ENCODE measurements at places on chromosomes 5 and 9.
A peak's percentile ranks its signal among the peaks of the same experiment; 100 is the strongest.

DNA sequence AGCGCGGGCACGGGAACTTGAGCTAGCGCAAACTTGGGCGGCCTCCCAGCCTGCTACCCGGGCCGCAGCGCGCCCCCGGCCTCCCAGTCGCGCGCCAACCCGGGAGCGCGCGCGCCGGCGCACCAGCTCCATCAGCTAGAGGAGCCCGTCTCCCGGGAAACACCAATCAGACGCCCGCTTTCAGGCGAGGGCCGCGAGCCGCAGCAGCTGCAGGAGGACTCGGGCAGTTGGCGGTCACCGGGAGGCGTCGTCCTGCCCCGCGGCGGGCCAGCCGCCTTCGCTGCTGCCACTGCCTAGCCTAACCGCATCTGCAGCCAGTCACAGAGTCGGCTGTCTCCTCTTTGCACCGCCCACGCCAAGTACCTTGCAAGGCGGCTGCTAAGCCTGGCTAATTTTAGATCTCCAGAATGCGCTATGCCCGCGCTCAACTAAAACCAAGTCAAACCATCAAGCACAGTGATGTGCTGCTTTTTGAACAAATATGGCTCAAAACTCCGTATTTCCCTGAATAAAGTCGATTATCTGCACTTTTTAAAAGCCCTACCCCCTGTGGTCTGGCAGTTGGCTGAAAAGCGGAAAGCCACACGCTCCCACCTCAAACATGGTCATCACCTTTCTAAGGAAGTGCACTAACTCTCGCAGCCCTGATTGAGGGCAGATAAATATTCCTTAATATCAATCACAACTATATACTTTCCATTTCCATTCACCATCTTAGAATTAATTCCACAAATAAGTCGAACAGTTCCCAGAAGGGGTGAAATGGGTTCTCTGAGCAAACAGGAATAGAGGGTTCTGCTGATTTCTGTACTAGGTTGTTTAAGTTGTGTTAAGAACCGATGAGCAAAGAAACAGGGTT lies 221.8 kb downstream of the MEF2C start:
- DNase-seq: no peak

DNA sequence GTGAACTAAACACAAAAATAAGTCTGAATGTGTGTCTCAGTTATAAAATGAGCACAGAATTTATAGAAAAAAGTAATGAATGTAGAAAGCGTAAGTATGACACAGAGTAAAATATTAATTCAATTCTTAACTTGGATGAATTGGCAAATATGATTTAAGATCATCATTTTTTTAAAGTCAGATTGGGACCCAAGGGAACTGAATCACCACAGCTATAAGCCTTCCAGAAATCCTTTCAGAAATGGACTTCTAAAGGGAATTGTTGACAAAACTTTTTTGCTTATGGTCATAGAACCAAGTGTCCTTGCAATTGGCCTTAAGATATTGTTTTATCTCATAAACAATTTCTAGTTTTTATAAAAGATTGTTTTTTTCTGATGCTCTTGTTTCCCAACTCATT lies 495.1 kb upstream of the DAB2 start:
- DNase-seq: no peak

DNA sequence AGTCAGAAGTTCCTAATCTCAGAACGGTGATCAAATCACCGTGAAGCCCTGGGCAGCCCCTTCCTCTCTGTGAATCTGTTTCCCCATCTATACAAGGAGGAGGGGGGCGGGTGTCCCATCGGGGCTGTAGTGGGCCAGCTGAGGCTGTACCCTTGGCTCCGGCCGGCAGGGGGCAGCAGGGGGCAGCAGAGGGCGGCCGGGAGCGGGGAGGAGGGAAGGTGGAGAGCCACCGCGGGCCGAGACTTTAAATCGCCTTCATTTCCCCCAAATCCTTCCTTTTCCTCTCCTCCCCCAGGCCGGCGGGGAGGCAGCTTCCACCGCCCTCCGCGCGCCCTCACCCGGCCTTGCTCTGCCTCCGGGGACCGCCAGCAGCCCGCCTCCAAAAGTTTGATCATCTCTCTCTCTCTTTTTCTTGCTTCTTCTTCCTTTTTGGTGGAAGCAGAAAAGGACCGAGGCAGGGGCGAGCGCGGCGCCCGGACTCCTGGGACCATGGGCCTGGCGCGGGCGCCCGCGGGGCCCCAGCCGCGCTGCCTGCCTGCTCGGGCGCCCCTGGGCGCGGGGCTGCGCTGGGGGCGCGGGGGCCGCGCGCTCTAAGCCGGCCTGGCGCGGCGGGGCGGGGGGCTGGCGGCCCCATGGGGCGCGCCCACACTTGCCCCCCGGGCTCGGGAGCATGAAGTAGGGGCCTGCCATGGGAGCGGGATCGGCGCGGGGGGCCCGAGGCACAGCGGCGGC lies at the start of gene COL27A1:
Gene COL27A1 (plus strand): TSS at position 275 of the 732 bp plus-strand sequence. CDS start 414 bp downstream, at position 689.
- peak; percentile 59 for DNase-seq

- no peak for DNase-seq
These were observed 185.9 kb downstream of the DAB2IP start for GRCh38 chr9:121837113-121837961.

GRCh38 chr9:18909140-18910018 lies 123.6 kb downstream of the SAXO1 start:
- no peak for DNase-seq

- no peak for DNase-seq
These were observed 652.4 kb upstream of the MEF2C start for GRCh38 chr5:89535411-89535810.

DNA sequence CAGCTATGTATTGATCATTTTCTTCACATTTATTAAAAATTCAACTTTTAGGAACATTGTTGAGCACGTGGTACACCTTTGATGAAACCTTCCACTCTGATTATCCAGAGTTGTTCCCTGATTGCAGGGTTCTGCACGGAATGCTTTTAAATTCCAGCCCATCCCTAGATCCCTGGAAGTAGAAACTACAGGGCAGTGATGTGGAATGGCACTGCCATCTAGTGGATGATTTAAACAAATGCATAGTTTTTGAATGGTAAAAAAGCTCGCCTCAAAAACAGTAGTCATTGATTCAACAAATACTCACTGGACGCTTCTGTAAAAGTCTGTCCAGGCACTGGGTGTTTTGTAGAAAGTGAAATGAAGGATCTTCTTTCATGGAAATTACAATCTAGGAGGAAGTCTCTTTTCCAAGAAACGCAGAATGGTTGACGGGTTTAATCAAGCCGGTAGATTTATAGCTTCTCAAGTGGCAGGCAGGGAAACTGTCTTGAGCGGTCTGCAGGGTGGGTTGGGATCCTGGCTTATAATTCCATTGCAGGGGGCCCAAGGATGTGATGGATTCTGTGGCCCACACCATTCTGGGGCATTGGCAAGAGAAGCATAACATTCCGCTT lies 118.4 kb downstream of the ARHGAP26 start:
- DNase-seq: no peak

DNA sequence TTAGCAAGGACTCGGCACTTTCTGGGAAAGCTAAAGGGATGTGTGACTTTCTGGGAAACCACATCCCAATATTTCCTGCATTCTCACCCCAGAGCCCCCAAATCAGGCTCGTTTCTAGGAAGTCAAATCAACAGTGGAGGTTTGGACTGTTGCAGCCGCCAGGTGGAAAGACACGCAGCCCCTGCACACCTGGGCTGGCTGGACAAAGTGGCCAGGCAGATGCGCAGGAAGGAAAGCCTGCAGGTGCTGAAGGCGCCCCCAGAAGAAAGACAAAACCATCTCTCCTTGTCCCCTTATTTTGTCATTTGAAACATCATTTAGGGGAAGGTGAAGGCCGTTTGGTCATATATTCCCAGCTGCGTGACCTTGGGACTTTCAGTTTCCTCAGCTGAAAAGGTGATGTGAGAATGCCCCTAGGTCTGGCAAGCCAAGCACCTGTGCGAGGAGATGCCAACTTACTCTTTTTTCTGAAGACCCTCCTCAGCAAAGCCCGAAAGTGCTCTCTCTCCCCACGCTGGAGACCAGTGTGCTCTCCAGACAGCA lies 97.9 kb upstream of the CPEB4 start:
- DNase-seq: no peak

DNA sequence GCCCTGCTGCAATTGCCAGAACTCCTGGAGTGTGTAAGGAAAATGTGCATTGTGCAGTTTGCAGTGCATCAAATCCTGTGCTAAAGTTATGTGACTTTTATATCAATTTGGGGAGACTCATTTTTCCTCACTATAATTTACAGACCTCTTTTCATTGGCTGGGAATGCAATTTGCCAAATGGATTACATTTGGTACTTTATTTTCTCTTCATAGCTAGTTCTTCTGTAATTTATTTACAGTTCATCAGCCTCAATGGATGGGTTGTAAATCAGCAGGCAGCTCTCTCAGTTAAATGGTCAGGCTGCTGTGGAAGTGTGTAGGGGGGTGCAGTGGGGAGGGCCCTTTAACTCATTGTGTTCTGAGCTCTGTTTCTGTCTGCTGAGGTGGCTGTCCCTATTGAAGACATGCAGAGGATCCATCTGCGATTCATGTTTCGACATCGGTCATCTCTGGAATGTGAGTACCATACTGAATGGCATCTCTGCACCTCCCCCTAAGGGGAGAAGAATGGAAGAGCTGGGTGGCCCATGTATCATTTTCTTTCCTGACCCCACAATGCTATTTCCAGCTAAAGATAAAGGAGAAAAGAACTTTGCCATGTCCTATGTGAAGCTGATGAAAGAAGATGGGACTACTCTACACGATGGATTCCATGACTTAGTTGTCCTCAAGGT lies 74.6 kb downstream of the DOCK2 start:
- no peak for DNase-seq

GRCh38 chr5:74241751-74242140 lies 398.8 kb downstream of the ENC1 start:
- DNase-seq: no peak

DNA sequence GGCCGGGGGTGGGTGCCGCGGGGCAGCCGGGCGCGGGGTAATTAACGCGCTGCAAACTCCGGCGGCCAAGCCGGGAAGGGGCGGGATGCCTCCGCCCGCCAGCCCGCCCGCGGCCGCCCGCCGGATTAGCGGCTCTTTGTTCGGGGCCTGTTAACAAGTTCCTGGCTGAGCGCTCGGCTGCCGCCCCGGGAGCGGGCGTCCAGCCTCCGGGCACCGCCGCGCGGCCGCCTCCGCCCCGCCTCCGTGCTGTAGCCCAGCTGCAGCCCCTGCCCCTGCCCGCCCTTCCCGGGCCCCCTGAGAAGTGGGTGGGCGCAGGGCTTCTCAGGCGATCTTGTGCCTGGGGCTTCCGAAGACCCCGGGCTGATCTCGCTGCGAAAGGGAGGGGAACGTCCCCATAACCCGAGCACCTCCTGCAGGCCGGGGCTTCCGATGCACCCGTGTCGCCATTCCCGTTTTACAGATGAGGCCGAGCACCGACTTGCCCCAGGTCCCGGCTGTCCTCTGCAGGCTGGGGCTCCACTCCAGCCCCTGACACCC lies 7.5 kb downstream of the UNC5A start:
- no peak for DNase-seq

DNA sequence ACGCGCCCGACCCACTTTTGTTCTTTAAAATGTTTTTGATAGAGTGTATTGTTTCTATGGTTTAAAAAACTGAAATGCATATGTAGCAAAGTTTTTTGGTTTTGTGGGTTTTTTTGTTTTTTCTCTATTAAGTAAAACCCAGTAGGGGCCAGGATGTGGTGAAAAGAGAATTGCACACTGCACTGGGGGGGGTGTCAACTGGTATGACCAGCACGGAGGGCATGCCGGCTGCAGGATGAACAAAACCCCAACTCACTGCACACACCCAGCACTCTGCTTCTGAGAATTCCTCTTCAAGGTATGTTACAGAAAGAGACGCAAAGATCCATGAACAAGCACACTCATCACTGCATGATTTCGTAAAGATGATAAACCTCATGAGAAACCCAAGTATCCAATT lies 75.0 kb downstream of the STK10 start:
- DNase-seq: peak; percentile 43

DNA sequence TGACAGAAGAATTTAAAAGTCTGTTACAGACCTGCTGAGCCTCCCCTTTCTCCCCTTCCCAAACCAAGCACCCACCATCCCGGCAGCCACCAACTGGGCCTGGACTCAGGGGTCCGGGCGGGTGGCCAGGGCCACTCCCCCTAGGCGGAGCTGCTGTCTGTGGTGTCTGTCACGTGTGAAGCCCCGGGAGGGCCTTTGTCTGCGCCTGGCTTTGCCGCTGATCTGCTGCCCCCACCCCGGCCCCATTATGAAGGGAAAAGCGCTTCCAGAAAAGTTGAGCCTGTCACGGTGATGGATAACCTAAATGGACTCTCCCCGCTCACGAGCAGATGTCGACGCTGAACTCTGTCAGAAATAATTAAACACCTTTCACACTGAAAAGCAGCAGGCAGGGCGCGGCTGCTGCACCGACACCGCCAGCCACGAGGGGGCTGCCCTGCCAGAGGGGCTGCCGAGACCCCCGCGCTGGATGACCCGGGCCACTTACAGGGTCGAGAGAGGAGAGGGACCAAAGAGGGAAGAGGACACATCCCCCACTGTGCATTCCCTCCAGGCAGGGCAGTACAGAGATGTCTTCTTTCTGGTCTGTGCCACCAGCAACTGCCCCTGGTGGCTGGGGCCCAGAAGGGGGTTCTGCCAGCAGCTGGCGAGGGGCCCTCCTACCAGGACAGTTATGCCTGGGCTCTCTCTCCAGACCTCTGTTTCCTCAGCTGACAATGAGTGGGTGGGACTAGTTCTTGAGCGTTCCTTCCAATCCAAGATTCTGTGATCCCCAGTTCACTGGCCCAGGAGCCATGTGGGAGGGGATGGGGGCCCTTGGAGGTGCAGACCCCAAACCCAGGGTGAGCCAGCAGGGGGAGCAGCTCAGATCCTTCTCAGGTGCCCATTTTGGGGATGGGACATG lies 36.0 kb upstream of the BARHL1 start:
- DNase-seq: no peak

DNA sequence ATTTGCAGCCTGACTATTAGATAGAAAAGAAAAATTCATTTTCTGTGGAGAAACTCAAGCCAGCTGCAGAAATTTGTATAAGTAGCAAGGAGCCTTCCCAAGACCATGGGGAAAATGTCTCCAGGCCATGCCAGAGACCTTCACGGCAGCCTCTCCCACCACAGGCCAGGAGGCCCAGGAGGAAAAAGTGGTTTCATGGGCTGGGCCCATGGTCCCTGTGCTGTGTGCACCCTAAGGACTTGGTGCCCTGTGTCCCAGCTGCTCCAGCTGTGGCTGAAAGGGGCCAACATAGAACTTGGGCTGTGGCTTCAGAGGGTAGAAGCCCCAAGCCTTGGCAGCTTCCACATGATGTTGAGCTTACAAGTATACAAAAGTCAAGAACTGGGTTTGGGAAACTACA lies 73.3 kb upstream of the TTC23L start:
- DNase-seq: no peak

GRCh38 chr5:132238169-132238744 lies 10.6 kb upstream of the P4HA2 start:
- peak; percentile 55 for DNase-seq

DNA sequence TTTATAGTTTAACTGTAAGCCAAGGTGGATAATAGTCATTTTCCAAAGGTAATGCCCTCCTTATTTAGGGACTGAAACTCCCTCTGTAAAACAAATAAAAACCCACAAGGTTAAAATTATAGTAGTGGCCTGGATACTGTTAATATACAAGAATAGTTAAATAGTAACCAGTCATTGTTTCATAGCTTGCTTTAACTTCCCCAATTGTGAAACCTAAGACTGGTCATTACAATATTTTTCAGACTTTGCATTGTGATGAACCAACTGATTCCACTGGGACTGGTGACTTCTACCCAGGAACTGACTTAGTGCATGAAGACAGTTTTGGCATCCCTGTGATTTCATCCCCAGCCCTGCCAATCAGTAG lies 162.6 kb downstream of the SMC2 start:
- DNase-seq: no peak

- DNase-seq: no peak
These were observed 153.2 kb upstream of the FGF10 start for GRCh38 chr5:44542470-44542869.

Data from stimulated activated CD8-positive, alpha-beta memory T cell treated with anti-CD3 and anti-CD28 coated beads, Interleukin-12 subunit alpha, Interleukin-12 subunit beta, amount 100 ng/mL, for 1 hour (primary cell).